NAMALWA (cell line): ENCODE measurements at places on chromosomes 6 and 20.

- DNase-seq: no peak
Observed at GRCh38 chr6:628766-629165, 28.1 kb downstream of the HUS1B start.

- DNase-seq: no peak
Observed at GRCh38 chr6:5067305-5067704, 17.8 kb upstream of the PPP1R3G start.

GRCh38 chr6:147384737-147385710 lies 123.5 kb upstream of the SAMD5 start:
- no peak for DNase-seq

DNA sequence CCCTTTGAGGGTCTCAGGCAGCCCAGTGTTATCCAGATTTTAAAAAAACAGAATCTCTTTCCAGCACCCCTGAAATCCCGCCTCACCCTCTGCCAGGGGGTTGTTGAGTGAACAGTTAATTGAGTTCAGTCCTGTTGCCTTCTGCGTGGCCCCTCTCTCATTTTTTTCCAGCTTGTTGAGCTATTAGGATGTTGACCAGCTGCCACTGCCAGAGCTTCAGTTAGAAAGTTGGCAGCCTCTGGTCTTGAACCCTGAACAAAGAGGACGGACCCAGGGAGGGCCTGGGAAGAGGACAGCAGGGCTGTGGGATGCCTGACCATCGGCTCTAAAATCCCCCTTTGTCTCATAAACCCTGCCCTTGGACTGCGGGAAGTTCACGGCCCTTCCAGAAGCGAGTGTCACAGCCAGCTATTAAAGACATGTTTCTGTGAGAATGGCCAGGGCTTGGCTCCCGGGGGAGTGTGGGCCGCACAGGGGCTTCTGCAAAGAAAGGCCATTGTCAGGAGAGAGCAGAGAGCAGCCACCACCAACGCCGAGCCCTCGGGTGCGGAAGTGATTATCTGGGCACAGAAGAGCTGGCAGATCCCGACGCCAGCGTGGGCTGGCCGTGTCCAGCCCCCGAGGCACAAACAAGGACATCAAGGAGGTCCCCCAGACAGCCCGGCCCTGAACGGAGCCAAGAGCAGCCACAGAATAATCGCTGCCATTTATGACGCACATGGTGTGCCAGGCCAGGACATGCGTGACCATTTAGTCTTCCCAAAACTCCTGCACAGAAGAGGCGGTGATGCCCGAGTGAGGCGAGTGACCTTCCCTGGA lies 189.0 kb downstream of the ANKRD60 start:
- DNase-seq: no peak
